ENCODE measurements at places on chromosomes 6 and 20.

DNA sequence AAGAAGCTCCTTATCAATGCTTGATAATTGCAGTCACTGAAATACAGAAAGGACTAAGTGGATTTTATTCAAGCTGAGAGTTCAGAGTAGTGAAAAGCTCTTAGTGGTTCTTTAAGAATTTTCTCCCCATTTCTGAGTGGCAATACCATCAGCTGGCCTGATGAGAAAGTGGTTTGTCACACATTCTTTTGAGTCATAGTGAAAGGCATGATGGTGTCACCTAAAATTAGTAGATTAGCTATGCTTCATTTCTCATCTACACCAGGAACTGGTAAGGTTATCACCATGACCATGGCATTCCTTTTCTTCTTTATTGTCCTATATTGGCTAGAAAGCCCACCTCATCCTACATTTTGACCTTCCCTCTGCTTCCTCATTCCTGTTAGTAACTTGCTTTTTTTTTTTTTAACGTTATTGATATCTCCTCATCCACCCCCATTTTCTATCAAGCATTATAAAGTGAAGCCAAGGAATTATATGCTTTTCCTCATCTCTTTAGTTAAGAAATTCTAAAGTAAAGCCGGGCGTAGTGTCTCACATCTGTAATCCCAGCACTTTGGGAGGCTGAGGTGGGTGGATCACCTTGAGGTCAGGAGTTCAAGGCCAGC lies 67.4 kb upstream of the LOC128125822 start:
- no peak for DNase-seq

GRCh38 chr6:43990275-43990626 lies 137.0 kb downstream of the MRPL14 start:
- DNase-seq, result no peak

DNA sequence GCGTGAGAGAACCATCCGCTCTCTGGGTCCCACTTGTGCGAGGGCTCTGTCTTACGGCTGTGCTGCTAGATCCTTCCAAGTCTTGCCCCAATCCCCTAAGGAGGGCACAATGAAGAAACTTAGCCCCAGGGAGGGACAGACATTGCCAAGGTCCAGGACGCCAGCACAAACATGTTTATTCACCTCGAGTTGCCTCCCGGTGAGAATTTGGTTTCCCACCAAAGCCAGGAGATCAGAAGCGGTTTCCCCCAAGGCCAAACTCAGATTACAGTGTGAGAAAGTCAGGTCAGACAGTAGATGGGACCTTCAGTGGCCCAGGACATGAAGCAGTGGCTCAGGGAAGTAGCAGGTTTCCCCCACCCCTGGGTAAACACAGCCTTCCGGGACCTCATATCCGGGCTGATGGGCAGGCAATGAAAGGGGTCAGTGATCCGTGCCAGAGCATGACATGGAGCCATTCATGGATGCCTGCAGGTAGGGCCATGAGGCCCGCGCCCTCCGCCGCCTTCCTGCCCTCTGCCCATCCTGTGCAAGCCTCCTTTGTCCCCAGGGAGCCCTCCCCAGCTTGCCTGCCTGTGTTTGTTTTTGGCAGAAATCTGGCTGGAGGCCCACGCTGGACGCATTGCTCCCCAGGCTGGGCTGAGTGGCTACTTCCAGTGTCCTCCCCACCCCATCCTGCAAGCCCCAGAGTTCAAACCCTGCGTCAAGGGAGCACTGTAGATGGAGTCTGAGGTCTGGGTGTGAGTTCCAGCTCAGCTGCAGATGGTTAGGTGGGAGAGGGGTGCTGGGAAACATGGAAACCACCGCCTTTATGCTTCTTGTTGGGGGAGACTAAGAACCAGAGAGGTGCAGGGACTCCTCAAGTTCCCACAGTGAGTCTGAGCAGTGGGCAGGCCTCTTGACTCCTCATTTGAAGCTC lies 2.0 kb downstream of the BPIFB2 start:
- DNase-seq, result no peak

- no peak for DNase-seq
Measured at GRCh38 chr6:35026434-35027222, 114.5 kb downstream of the TCP11 start.

DNA sequence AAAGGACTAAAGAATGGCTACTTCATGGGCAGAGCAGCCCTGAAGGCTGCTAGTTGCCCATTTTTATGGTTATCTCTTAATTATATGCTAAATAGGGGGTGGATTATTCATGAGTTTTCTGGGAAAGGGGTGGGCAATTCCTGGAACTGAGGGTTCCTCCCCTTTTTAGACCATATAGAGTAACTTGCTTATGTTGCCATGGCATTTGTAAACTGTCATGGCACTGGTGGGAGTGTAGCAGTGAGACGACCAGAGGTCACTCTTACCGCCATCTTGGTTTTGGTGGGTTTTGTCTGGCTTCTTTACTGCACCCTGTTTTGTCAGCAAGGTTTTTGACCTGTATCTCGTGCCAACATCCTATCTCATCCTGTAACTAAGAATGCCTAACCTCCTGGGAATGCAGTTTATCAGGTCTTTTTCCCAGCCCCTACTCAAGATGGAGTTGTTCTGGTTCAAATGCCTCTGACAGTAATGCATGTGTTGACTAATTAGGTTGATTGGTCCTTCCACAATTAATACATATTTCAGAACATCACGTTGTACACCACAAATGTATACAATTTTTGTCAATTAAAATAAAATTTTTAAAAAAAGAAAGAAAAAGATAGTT lies 139.5 kb downstream of the PDE7B start:
- no peak for DNase-seq

GRCh38 chr20:35257175-35257909 lies 20.6 kb downstream of the MMP24OS start:
- no peak for DNase-seq

- DNase-seq, result no peak
Measured at GRCh38 chr6:84514089-84514971, 250.1 kb downstream of the TBX18 start.

DNA sequence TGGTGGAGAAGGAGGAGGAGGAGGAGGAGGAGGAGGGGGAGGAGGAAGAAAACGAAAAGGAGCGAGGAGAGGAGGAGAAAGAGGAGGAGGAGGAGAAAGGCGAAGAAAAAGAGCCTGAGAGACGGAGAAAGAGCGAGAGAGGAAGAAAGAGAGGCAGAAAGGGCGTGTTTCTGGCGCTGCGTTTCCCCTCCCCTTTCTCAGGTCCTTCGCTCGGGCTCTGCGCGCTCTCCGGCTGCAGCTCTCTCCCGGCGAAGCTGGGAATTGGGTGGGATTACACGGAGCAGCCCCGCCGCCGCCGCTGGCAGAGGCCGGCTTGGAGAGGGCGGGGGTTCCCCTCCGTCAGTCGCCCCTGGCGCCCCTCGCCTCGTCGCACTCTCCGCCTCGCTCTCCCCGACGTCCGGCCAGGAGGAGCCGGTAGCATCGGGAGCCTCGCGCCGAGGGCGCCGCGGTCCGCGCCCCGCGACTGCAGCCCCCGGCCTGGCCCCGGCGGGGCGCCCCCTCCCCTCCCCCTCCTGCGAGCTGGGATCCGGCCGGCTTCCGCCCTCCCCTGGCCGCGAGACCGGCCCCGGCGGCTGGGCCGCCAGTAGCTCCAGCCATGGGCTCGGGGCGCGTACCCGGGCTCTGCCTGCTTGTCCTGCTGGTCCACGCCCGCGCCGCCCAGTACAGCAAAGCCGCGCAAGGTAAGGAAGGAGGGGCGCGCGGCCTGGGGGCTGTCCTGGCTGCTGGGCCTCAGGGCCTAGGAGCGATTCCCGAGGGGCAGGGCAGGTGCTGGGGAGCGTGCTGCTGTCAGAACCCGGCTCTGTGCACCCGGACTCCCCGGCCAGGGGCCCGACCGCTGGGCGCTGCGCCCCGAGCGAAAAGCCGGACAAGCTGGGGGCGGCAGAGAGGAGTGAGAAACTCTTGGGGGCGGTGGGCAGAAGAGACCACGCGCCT lies at the start of gene SCUBE3:
TSS of gene SCUBE3 (plus strand) at position 133 of the 933 bp plus-strand sequence. CDS start at position 596, 463 bp downstream.
- peak; percentile 10 for DNase-seq

DNA sequence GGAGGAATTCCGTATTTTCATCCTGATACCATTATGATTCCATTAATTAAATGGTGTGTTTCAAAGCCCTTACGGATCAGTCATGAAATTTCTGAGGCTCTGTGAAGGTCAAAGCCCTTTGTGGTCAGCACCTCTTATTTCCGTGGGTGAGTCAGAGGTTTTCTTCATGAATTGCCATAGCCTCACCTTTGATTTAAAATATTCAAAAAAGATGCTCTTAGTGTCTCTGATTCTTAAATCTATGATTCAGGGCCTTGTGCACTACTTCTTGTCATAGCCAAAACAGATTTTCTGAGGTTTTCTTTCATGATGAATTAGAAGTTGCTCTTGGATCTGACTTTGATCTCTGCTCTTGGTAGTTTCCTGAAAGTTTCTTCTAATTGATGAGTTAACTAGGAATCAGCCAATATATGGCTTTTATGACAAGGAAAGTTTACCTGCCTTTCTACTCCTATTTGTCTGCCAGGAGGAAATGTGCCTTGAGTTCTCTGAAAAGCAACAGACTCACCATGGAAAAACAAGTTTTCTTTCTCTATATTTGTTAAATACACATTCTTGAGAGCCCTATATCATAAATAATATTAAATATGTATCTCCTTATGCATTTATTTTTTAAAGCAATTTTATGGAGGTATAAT lies 613.0 kb downstream of the UTRN start:
- DNase-seq, result no peak

- no peak for DNase-seq
Measured at GRCh38 chr6:69265706-69266105, 531.1 kb downstream of the LMBRD1 start.

GRCh38 chr20:46757754-46758678 lies 48.6 kb downstream of the SLC2A10 start:
- peak; percentile 38 for DNase-seq

- no peak for DNase-seq
Measured at GRCh38 chr6:46440141-46440540, 51.1 kb downstream of the RCAN2 start.

GRCh38 chr6:85494547-85495536 lies 45.0 kb downstream of the NT5E start:
- no peak for DNase-seq

DNA sequence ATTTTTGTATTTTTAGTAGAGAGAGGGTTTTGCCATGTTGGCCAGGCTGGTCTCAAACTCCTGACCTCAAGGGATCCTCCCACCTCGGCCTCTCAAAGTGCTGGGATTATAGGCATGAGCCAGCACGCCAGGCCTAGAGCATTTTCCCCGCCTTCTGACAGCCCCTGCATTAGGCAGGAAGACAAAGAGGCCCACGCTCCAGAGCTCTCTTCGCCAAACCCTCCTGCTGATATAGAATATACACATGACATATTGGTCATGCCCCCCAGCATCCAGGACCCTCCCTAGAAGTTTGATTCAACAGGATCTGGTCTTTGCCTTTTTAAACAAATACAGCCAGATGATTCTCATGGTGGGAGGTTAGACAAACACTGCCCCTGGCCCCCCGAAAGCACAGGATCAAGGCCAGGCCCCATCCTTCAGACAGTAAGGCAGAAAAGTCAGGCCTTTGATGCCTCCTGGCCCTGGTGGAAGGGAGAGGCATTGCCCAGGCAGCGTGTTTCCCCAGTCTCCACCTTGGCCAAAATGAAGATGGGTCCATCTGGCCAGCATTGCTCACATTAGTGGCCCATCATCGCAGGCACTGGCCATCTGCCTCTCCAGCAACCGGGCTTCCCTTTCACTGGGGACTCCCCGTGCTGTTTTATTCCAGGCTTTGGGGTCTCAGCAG lies 4.4 kb downstream of the SULF2 start:
- no peak for DNase-seq

GRCh38 chr6:107114926-107115694 lies at the start of gene BEND3:
Gene BEND3 (minus strand): TSS chr6:107115515. CDS start chr6:107099285, 16,230 bp downstream.
- peak; percentile 79 for DNase-seq

DNA sequence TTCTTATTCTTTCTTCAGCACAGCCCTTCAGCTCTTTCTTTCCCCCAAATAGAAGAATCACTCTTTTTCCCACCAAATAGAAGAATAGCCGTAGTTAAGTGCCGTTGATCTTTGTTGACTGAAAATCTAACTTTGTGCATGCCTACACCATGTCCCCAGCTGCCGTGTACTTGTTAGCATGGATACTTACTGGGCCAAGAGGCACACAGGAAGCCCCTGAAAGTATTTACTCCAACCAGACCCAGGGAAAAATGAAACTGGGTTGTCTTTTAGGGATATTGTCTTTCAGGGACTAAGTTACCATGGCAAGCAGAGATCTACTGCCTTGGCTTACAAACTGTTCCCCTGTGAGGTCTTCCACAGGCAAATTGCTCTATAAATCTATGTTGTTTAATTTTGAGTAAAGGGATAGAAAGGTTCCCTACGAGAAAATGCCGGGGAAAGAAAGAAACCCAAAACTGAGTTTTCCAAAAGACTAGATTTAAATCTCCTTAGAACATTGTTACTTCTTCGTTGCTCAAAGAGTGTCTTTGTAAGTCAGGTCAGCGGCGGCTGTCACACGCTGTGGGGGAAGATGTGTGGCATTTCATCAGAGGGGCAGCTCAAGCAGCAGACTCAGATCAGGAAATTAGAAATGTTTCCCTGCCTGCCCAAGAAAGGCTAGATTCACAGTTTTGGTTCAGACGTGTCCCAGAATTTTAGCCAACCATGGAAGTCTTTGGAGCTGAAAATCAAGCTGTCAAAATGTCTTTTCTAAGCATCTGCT lies 188.2 kb upstream of the PRND start:
- DNase-seq, result no peak

DNA sequence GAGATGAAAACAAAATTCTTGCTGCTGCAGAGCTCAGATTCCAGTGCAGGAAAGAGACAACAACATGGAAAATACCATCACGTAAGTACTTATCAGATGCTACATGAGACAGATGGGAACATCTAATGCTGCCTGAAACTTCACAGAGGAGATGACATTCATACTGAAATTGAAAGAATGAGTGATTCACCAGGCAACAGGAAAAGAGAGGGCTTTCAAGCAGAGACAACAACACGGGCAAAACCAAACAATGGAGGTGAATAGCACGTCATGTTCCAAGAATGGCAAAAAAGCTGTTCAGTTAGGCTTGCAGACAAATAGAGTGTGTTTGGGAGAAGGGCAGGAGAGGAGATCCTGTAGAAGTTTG lies 39.3 kb downstream of the GTF2H5 start:
- DNase-seq, result peak; percentile 15

DNA sequence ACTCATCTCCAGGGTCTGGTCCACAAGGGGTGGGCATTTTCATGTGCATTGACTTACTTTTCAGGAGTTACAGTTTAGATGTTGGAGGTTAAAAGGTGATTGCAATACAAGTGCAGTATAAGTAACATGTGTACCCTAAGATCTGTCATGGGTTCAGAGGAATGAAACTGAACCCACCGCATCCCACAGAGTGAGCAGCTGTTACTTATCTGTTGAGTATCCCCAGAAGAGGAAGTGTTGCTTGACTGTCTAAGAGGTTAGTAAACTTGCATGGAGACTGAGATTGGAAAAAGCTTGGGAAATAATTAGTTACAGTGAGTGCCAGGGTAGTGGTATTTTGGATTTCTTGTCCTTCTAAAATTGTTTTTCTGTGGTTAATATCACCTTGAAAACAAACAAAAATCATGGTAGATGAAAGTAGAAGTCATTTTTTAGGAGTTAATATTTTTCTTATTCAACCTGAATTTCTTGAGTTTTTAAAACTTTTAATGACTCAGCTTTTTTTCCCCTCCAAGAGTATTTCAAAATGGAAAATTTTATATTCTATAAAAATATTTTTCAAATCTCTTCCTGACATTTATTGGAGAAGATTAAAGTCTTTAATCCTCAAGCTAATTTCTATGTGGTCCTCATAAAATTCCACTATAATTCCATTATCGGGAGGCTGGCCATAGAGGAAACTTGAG lies 306.1 kb downstream of the ZNF217 start:
- DNase-seq, result no peak

- DNase-seq, result no peak
Measured at GRCh38 chr6:25194172-25194678, 84.9 kb upstream of the CARMIL1 start.

All from stimulated activated CD4-positive, alpha-beta T cell treated with anti-CD3 and anti-CD28 coated beads, Interleukin-4, amount 100 ng/mL, for 4 hours (primary cell).